Astrocyte of the spinal cord (primary cell): ENCODE measurements at places on chromosomes 7 and 10.
A peak's percentile ranks its signal among the peaks of the same experiment; 100 is the strongest.

DNA sequence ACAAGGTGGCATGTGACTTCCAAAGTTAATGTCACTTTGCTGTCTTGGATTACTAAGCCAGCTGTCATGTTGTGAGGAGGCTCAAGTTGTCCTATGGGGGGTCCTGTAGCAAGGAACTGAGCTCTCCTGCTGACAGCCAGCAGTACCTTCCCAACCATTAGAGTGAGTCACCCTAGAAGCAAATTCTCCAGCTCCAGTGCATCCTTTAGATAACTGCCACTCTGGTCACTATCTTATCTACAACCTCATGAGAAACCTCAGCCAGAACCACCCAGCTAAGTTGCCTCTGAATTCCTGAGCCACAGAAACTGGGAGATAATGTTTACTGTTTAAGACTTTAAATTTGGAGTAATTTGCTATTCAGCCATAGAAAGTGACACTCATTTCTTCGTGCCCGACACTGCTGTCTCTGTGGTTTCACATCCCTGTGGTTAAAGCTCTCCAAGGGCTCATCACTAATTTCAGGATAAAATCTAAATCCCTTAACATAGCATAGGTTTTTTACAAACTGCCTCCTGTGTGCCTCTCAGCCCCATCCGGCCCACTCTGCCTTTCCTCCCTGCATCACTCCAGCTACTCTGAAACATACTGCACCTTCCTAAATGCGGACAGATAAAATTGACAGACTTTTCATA is 83.5 kb downstream of the PRR15 start:
- no peak for DNase-seq

DNA sequence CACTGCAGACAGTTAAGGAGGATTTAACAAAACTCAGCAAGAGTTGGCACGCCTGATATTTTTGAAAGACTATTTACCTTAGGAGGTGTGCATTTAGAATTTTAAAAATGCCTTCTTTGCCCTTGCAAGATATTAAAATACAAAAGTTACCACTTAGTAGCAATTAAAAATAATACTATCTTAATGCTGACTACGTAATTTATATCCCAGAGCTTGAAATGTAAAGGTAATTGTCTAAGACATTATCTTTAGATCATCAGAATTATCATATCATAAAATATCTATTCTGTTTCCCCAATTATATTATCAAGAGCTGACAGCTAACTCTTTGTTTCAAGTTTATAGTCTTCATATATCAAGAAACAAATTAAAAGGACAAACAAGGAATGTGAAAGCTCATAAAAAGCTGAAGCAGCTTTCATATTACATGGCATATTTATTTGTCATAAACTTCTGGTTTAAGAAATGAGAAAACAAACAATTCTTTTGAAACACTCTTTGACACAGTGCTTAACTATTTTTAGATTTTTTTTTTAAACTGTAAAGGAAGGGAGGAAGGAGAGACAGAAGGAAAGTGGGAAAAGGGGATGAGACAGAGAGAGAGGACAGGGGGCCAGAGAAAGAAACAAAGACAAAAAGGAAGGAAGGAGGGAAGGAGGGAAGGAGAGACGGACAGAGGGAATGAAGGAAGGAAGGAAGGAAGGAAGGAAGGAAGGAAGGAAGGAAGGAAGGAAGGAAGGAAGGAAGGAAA is 73.5 kb downstream of the RTKN2 start:
- no peak for DNase-seq

DNA sequence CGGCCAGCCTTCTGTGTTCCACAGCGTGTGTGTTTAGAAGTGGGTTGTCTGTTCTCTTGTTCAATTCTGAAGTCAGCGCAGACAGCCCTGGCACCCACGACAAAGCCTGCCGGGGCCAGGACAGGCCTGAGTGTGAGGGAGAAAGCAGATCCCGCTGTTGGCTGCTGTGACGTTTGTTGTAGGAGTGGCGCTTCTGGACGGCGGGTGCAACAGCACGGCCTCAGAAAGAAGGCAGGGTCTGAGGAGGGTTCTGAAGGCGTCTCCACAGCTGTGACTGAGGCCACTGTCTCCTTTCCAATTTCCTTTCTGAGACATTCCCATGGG is 76.2 kb downstream of the VIPR2 start:
- DNase-seq = no peak

DNA sequence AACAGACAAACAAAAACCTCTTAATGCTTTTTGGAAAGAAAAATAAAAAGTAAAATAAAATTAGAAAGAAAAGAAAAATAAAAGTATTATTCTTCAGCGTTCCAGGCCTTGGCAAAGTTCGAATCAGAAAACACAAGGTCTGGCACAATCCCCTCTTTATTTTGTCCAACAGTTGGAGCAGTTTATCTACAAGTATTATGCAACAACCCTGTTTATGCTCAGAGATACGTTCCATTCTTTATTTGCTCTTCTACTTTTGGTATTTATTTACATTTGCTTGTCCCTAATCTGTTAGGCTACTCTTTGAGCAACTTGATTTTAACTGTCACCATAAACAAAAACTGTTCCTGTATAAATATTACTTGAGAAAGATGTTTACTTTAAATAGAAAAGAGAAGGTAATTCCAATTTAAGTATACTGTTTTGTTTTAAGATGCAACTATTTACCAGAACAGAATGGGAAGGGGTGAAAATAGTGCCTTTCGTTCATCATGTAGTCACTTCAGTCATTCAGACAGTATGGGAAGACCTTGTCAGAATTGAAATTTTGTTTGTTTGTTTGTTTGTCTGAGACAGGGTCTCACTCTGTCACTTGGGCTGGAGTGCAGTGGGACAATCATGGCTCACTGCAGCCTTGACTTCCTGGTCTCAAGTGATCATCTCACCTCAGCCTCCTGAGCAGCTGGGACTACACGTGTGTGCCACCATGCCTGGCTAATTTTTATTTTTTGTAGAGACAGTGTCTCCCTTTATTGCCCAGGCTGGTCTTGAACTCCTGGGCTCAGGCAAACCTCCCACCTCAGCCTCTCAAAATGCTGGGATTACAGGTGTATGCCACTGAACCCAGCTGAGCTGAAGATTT is 5.7 kb downstream of the PDK4 start:
- DNase-seq = no peak

DNA sequence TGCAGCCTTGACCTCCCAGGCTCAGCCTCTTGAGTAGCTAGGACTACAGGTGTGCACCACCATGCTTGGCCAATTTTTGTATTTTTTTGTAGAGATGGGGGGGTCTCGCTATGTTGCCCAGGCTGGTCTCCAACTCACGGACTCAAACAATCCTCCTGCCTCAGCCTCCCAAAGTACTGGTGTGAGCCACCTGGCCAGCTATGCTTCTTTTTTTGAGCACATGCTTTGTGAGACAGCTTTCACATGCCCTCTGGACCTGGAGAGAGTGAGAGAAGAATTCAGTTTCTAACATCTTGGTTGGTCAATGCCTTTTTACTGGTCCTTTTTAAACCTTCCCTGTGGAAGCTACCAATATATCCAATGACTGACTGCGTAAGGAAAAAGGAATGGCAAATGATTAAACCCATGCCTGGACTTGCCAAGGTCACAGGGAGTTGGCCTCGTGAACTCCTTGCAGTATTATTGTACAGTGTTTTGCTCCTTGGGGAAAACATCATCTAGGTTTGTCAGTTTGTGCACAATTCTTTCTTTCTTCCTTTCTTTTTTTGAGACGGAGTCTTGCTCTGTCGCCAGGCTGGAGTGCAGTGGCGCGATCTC is 6.2 kb upstream of the FOXK1 start:
- no peak for DNase-seq

DNA sequence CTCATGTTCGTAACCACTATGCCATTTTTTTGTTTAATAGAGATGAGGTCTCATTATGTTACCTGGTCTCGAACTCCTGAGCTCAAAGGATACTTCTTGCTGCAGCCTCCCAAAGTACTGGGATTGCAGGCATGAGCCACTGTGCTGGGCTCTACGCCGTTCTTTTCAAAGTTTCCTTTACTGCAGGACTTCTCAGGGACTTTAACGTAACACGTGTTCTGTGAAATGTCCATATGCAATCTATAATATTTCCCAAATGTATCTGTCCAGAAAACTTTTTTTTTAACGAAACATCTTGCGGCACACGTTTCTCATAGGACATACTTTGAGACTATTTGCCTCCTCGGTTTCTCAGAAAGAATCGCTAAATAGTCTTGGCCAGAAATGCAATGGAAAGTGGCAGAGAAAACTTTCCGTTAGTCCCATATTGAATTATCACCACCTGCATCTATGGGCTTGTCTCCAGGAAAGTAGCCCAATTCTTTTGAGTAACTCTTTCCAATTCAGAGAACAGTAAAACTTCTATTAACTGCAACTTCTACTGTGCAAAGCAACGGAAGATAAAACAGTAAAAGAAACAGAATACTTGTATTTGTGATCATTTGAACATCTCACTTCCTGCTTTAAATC is 96.3 kb downstream of the ELMO1 start:
- DNase-seq = no peak

DNA sequence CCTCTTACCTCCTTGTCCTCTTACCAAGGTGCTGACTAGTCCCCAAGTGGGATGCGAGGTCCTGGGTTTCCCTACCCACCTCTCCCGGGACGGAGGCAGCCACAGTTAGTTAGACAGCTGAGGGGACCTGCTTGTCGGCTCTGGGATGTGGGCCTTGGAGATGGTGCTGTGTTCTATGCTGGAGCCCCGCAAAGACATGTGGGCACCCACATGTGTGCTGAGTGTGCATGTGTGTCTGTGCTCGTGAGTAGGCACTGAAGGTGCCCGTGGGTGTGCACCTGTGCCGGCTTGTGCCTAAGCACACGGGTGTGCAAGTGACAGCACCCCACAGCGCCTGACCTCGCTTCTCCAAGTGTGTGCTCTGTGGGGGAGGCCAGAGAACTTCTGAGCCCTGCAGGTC is 62.2 kb downstream of the NEURL1 start:
- DNase-seq = no peak

DNA sequence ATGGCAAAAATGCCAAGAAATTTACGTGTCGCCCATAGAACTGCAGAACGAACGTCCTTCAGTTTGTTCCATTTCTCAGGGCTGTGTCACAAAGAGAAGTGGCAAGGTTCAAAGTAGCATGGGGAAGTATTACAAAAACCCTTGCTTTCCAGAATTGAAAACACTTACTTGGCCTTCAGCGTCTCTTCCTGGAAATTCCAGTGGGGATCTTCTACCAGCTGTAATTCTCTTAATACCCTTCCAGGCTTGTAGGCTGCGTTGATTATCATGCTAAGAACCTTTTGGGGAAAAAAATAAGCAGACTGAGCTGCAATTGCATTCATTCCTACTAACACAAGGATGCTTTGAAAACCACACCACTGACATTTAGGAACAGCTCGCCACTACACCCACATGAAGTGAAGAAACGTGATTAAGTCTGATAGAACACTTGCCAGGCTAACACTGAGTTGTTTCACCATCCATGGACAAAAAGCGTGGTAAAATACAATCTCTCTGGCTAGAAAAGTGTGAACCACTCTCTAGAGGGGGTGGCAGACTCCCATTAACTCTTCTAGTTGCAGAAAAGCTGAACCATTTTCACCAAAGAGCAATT is 222.3 kb downstream of the SFMBT2 start:
- no peak for DNase-seq

DNA sequence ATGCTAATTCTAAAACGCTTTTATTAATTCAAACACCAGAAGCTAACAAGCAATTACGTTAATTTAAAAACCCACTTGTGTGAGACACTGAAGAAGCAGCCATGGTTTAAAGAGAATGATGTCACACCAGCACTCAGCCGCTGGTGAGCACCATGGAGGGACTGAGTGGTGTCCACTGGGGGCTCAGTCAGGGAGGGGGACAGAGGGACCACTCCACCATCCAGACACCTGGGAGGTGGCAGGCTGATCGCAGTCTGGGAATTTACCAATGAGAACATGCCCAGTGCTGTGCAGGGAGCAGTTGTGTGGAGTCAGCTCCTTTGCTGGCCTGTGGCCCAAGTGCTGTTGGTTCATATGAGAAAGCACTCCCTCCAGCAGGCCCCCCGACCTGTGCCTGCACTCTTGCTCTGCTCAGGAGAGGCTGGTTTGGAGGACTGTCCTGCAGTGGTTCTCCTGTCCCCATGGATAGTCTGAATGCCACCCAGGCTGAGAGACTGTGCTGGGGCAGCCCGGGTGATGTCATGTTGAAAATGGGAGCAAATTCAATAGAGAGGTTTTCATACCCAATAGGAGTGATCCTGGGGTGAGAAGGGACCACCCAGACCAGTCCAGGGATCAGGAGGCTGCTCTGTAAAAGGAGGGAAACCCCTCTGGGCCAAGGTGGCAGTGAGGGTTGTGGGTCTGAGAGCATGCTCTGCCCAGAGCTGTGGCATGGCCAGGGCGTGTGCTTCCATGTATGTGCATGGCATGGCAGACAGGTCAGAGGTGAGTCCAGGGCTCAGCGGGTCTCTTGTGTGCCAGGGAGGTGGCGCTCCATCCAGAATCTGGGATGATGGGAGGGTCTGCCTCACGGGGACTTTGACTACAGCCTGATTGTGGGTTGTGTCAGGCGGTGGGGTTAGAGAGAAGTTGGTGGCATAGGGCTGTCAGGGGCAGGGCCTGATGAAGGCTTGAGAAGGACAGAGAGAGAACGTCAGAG is 12.7 kb downstream of the ADCY1 start:
- DNase-seq = no peak

DNA sequence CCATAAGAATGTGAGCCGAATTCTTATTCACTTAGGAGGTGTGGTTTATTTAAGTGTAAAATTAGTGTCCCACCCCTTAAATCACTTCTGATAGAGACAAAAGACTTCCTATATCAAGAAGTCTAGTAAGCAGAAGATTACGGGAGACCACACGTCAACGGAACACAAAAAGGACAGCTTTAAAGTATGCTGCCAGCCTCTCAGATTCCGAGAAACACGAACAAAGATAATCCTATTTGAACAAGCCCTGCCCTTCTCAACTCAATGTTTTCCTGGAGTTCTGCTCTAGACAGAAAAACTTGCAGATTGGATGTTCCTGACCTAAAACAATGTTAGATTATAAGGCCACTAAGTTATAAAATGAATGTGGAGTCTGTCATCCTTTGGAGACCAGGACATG is 4.9 kb upstream of the MCU start:
- no peak for DNase-seq

DNA sequence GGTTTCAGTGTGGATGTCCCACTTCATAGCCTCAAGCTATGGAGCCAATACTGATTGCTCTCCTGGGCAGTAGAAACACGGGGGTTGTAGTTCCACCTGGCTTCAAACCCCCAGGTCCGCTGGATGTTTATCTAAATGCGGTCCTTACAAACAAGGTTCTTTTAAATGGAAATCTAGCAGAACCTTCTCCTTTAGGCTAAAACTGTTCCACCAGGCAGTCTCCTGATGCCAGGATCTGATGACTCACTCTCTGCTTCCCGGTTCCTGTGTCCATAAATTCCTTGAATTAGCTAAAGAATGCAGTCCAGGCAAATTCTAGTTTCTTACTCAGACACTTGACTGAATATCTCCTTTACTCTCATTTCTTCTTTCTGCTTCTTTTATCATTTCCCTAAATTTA is 108.4 kb upstream of the FAM3C start:
- DNase-seq = peak; percentile 83

GRCh38 chr7:155296788-155297516 is 726 bp upstream of the INSIG1 start:
- DNase-seq = peak; percentile 82
